ENCODE measurements at places on chromosomes 16 and 17. TPM values are rescaled to one million over a fixed set of nuclear protein-coding genes. Genes with fewer than 3 reads are reported as not detected.

- no peak for DNase-seq
Observed at GRCh38 chr16:87681981-87682570, 79.8 kb downstream of the JPH3 start.

CLEC3A gene
- total RNA-seq, result 0.23 TPM

DNA sequence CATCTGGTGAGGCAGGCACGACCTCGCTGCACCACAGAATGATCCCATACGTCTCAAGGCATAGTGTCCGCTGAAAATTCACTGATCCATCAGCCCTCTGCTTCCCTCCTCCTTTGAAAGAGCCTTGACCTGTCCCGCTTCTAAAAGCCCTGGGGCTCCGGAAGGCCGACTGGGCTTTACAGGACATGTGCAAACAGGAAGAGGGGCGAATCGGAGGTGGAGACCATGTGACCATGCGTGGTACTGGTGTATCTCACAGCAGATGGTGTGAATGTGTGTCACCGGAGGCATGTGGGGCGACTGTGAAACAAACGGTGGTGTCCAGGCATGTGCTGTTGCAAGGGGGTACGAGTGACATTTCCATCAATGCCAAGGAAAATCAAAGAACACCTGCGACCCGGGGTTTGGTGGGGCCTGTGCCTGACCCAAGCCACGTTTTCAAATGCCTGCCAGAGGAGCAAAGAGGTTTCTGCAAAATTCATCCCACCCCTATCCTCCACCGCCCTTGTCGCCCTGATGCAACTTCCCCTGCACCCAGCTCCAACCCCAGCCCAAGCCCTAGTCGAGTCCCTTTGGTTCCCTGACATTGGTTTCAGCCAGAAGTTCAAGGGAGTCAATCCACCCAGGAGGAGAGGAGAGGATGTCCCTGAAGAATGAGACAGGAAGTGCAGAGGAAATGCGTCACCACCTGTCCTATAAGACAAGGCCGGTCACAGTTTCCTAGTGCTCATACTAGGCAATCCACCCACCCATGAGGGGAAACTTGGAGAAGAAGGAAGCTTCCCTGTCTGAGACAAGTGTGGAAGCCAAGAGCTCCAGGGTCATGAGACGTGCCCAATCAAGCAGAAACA is 5.9 kb upstream of the KCNJ18 start:
- no peak for DNase-seq

KRT23 gene
- not detected for total RNA-seq

DNA sequence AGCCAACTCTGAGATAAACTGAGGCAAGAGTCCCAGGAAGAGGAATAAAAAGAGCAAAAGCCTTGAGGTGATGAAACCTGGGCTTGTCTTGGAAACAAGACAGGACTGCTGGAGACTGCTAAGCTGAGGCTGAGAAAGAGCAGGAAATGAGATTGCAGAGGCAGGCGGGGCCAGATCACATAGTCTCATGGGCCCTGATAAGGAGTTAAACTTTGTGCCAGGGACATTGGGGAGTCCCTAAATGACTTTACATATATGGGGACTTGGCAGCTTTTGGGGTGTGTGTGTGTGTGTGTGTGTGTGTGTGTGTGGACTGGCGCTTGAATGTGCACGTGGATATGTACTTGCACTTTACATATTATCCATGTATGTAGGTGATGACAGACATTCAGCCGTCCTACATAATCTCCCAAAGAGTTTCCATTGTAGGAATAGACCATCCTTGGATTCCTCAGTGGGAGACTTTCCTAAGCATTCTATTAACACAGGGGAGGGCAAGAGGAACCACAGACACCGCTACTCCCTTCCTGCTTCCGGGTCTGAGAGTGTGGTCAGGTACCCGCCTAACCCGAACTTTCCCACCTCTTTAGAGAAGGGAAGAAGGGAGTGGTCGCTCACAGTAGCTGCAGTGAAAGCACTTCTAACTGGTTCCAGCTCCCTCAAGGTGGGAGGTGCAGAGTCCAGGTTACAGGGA is 123.1 kb downstream of the LYRM1 start:
- no peak for DNase-seq

GRCh38 chr17:37158290-37158689 is 209.5 kb downstream of the AATF start:
- DNase-seq, result no peak

DNA sequence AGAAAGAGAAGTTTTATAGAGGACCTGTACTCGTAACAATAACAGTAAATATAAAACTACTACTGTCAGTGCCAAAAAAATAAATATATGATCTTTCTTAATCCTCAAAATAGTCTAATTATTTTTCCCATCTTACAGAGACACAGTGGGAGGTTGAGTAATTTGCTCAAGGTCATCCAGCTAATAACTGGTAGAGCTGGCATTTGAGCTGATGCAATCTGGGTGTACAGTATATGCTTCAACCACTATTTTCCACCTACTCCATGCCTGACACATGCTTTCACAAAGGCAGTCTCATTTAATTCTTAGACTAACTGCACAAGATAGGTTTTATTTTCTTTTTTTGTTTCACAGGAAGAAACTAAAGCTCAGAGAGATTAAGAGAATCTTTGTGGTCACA is 33.6 kb downstream of the PIGL start:
- DNase-seq, result no peak

- DNase-seq, result no peak
Observed at GRCh38 chr16:56262148-56262547, 70.9 kb downstream of the GNAO1 start.

ALOX12B gene
- not detected for total RNA-seq

- DNase-seq, result no peak
Observed at GRCh38 chr16:59236804-59237458, 502.8 kb upstream of the GOT2 start.

- DNase-seq, result no peak
Observed at GRCh38 chr17:13635951-13636350, 34.2 kb upstream of the HS3ST3A1 start.

MEFV gene
- total RNA-seq, result 0.46 TPM

GRCh38 chr17:69078864-69079263 is 18.1 kb upstream of the ABCA9 start:
- no peak for DNase-seq

GRCh38 chr17:79033741-79034501 is 10.0 kb downstream of the C1QTNF1 start:
- DNase-seq, result no peak

DNA sequence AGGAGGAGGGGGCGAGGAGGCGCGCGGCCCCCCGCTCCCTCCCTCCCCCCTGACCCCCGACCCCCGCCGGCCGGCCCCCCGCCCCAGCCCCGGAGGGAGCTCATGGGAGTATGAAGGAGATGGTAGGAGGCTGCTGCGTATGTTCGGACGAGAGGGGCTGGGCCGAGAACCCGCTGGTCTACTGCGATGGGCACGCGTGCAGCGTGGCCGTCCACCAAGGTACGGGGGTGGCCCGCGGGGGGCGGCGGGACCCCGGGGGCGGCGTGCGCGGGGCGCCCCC is 390 bp downstream of the MLLT6 start:
- DNase-seq, result no peak

DNA sequence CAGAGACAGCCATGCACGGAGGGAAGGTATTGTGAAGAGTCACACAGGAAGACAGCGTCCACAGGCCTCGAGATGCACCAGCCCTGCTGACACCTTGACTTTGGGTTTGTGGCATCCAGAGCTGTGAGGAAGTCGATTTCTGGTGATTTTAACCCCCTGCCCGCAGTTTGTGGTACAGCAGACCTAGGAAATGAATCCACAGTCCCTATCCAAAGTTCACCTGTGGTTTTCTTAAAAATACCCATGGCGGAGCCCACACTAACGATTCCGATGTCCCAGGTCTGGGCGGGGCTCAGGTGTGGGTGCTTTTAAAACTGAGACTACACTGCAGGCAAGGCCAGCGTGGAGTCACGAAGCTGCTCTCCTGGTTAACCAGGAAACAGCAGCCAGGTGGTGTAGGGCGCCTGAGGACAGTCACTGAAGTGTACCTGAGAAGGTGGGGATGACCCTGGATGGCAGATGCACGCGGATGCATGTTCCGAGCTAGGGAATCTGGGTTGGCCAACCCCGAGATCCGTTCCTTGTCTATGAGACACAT is 14.4 kb upstream of the MEAK7 start:
- no peak for DNase-seq

DNA sequence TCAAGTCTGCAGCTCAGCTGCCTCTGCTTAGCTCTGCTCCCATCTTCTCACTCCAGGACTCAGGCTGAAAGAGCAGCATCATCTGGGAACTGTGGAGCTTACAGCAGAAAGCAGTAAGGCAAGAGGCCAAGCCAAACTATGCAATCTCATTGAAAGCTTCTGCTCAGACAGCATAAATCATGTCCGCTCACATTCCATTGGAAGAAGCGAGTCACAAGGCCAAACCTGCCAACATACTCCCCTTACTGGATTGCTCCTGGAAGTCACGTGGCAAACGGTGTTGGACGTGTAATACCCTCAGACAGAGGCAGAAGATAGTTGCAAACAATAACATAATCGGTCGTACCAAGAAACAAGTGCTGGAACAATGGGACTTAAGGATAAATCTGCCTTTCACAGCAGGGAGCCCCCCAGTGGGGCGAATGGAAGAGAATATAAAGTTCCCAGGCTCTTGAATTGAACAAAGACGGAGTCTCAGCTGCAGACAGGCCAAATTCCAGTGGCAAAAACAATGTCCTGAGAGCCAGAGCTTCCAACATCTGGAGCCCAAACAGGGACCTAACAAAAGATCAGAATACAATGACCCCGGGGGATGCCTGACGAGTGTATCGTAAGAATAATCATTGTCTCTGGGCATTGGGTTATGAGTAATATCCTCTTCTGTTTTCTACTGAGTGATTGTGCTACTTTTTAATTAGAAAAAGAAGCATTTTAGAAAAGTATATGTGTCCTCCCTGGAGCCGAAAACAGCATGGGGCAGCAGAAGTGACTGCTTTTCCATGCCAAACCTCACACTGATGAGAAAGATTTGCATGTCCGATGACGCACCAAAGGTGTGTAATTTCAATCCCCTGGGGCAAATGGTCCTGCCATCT is 68.4 kb downstream of the CMC2 start:
- DNase-seq, result no peak

DNA sequence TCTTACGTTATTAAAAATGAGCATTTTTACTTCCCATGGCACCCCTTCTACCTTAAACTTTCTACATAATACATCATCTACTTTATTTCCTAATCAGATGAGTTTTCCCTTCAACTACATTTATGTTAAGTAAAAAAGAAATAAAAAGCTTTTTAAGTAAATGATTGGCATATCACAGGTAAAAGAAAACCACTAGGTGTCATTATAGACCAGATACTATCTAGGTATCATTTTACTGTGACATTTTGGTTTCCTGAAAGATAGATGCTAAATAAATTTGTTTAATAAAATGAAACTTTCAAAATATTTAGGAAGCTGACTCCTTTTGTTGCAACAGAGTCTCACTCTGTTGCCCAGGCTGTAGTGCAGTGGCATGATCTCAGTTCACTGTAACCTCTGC is 3.8 kb upstream of the CMTM1 start:
- no peak for DNase-seq

DNA sequence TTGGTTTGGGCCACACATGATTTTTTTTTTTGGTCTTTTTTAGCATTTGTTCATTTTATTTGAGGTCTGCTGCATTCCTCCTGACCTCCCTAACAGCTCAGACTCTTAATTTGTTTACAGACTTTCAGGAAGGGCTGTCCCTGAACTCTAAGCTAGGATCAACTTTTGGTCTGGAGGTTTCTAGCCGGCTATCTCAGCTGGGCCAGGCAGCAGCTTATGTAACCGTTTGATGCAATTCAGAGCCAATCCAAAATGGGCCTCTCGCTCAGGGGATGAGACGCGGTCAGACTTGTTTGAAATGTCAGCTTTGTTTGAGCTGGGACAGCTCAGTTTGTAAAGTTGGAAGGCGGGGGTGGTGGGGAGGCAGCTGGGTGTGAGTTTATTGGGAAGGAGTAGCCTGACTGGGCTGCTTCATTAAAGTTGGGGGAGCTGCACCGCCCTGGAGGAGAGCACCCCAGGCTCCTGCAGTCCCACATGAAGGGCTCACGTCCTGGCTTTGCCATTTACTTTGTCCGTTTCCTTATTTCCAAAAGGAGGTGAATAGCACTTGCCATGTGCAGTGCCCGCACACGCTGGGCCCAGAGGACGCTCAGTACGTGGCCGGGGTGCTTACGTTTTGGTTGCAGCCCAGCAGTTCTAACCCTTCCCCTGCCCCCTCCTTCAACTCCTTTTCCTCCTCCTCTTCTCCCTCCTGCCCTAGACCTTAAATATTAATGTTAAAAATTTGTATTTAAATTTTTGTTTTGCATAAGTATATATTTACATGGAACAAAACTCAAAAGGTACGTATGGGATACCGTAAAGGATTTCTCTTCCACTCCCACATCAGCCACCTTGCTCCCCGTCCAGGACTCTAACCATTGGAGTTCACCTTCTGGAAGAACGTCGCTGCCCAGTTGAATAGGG is 121.2 kb downstream of the SNX29 start:
- DNase-seq, result no peak

GRCh38 chr17:35030780-35031179 is 32.7 kb downstream of the RFFL start:
- no peak for DNase-seq

SDK2 gene
- total RNA-seq, result 0.41 TPM

PTGES3L gene
- total RNA-seq, result 0.74 TPM

DNA sequence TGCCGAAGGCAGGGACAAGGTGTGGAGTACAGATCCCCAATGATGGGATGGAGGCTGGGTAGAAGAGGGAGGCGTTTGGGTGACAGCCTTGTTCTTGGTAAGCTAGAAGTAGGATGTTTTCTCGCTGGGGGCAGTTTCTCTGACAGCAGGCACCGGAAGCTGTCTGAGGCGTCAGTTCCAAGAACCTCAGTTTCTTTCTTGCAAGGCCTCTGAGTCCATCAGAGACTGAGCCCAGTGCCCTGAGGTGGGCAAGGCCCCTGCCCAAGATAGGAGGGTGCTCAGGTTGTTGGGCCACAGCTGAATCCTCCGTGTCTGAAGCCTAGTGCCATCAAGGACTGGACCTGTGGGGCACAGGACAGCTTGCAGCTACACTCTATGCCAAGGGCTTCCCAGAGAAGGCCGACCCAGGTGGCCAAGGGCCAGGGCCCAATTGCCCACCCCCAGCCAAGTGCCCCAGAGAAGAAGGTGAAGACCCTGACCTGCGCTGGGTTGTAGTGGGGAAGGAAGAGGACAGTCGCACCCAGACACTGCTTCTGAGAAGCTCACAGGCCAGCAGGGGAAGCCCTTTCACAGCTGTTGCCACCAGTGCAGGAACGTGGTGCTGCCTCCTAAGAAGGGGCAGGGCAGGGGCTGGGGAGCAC is 13.1 kb downstream of the CYB5D2 start:
- no peak for DNase-seq

SRCIN1 gene
- 12.8 TPM for total RNA-seq

DNA sequence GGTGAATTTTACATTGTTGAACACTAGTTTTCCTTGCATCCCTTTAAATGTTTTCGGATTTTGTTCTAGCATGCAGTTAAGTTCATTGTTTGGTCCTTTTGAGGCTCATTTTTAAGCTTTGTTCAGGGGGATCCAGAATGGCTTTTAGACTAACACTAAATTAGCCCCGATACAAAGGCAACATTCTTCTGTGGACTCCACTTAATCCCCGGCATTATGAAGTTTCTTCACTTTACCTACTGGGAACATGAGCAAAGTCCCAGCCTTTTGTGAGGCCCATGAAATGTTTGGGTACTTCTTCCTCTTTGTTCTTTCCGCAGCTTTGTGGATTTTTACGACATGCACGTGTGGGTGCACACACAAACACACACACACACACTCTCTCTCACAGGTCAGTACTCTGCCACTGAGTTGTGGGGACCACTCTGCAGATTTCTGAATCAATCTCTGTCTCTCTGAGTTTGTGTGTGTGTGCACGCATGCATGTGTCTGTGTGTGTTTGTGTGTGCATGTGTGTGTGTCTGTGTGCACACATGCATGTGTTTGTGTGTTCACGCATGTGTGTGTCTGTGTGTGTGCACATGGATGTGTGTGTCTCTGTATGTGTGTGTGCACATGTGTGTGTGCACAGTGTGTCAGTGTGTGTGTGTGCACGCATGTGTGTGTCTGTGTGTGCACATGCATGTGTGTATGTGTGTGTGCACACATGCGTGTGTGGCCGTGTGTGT is 240.4 kb upstream of the TNRC6C start:
- no peak for DNase-seq
